Activated gamma-delta T cell treated with Interleukin-2 at 50 U/mL for 16 hours (primary cell): ENCODE measurements at places on chromosomes 2 and 18.

DNA sequence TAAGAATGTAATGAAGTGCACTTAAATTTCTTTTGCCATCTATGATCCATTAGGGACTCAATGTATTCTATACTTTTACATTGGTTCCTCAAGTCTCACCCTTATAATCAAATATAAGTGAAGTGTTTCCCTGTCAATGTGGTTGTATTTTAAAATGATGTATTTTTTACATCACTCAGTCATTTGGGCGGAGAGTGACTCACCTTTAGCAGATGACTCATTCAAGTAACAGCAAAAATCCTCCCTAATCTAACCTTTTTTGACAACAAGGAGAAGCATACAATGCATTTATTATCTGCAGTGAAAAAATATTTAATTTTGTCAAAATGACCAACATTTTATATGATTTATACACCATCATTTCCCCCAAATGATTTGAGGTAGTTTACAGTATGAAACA lies 94.4 kb downstream of the FANCL start:
- DNase-seq = no peak

DNA sequence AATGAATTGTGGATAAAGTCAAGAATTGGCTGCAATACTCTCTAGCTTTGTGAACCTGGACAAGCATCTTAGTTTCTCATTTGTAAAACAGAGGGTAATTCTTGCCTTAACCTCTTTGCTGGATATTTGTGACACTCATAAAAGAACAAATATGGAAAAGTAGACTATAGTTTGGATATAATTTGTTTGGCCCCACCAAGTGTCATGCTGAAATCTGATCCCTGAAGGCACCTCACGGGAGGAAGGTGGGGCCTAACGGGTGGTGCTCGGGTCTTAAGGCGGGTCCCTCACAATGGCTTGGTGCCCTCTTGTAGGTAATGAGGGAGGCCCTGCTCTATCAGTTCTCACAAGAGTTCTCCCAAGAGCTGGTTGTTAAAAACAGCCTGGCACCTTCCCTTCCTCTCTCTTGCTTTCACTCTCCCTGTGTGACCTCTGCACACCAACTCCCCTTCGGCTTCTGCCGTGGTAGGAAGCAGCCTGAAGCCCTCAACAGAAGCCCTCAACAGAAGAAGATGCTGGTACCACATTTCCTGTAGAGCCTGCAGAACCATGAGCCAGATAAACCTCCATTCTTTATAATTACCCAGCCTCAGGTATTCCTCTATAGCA lies 37.4 kb downstream of the ARL4C start:
- DNase-seq = peak; percentile 31

- no peak for DNase-seq
Measured at GRCh38 chr2:1968209-1968987, 224.1 kb upstream of the PXDN start.

GRCh38 chr2:98532756-98533155 lies 75.6 kb downstream of the COA5 start:
- DNase-seq = no peak

GRCh38 chr2:165587335-165587938 lies 117.9 kb downstream of the CSRNP3 start:
- DNase-seq = no peak

- no peak for DNase-seq
Measured at GRCh38 chr2:42333579-42333978, 27.4 kb downstream of the COX7A2L start.

GRCh38 chr2:42693013-42693615 lies 70.8 kb downstream of the OXER1 start:
- DNase-seq = no peak

DNA sequence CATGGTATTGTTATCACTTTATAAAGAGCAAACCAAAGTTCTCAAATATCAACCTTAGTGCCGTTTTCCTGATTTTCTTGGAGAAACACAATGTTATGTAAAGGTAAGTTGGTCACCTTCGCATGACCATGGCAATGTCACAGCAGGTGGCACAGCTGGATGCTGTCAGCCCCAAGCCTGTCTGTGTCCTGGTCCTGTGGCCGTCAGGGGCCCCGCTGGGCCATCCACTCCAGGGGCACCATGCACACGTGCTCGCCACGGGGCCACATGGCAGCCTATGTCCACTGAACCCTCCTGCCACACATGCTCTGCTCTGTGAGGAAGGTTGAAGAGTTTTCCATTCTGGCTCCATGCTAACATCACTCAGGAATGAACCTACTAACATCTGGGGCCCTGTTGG lies 85.9 kb downstream of the EIPR1 start:
- no peak for DNase-seq

DNA sequence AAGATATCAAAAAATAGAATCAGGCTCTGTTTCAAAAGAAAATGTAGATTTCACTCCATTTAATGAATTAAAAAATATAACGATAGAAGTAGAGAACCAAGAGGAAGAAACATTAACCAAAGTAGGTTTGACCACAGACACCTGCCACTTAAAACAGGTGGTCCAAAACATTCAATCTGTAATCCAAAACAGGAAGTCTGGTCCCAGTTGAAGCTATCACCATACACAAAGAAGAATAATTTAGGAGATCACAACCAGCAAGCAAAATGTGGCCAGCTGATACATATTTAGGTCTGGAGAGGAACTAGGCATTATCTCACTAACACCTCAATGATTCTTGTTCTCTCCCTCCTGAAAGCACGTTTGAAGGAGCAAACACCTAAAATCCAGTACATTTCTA lies 73.1 kb downstream of the FTCDNL1 start:
- no peak for DNase-seq

DNA sequence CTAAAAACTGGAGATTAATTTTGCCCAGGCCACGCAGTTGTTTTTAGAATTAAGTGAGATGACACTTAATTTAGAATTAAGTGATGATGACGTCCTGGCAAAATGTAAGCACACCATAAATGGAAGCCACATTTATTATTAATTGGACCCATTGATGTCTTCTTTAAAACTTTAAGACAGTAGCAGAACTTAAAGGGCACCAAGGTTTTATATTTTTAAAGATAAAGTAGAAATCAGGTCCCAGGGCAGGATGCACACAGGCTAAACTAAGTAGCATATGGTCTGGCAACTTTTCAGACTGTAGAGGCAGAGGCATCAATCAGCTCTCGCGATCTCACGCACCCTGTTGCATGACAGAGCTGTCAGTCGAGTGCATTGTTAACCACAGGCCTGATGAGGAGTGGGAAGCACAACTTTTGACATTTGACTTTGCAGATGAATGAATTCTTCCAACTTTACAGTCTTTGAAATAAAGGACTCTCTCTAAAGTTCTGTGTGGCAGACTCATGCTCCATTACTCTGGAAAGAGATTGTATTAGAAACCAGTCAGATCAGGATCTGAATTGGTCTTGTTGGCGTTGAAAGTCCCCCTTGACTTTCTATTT lies 232.4 kb downstream of the CD226 start:
- no peak for DNase-seq

DNA sequence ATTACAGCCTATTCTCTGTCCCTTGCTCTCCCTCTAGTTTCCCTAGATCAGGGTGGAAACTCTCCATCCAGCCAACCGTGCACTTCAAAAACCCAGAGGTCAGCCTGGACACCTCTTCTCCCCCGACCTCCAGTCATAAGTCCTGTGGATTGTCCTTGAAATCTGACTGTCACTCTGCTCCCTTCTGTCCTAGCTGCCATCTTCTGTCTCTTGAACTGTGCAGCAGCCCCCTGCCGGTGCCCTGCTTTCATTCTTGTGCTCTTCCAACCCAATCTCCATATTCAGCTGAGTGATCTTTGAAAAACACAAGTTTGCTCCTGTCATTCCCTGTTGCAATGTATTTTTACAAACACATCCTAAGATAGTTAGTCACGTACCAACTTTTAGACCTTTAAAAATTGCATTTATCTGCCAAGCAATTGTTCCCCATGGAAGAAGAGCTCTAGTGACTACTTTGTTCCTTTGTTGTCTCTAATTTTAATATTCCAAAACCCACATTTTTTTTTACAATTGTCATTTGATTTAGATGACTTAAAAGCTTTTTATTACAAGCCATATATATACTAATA lies 254.3 kb downstream of the CAMKMT start:
- no peak for DNase-seq

DNA sequence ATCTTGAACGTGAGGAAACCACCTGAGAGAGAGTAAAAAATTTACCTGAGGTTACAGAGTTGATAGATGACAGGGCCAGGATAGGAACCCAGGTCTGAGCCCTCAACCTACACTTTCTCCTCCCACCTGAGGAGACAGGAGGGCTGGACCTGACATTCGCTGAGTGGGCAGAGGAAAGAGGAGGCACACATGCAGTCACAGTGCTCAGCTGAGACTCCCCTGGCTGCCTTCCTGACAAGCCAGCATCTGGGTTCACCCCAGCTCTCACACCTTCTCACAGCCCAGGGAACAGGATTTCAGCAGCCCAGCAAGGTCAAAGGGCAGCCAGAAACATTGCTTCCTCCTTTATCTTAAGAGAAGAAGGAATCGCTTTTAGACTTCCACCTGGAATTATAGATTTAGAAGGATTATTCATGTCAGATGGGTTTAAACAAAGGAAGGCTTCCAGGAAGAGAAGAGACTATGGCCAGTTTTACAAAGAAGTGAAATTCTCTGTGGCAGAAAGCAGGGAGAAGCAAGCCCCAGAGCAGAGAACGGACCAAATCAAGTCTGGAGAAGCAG lies 18.1 kb upstream of the PKDCC start:
- DNase-seq = no peak

GRCh38 chr2:46010925-46011490 lies 286.2 kb upstream of the EPAS1 start:
- DNase-seq = no peak

- DNase-seq = no peak
Measured at GRCh38 chr18:21914739-21915319, 174.2 kb downstream of the MIB1 start.

DNA sequence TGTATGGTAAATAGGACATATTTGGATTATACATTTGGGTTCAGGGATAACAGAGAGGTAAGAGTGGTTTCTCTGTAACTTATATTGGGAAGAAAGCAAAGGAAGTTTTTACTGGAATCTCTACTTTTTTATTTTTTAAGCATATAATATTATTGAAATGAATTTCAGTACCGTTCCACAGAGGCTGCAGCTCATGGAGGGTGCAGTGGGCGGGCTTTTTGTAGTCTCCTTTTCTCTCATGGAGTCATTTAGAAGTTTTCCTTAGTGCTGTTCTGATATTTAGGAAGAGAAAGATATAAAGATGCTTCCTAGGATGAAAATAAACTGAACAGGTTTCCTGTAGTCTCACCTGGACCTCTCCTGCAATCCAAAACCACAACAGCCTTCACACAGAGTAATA lies 1153.3 kb upstream of the TMEFF2 start:
- no peak for DNase-seq

GRCh38 chr2:178211943-178212342 lies 17.6 kb downstream of the OSBPL6 start:
- no peak for DNase-seq

DNA sequence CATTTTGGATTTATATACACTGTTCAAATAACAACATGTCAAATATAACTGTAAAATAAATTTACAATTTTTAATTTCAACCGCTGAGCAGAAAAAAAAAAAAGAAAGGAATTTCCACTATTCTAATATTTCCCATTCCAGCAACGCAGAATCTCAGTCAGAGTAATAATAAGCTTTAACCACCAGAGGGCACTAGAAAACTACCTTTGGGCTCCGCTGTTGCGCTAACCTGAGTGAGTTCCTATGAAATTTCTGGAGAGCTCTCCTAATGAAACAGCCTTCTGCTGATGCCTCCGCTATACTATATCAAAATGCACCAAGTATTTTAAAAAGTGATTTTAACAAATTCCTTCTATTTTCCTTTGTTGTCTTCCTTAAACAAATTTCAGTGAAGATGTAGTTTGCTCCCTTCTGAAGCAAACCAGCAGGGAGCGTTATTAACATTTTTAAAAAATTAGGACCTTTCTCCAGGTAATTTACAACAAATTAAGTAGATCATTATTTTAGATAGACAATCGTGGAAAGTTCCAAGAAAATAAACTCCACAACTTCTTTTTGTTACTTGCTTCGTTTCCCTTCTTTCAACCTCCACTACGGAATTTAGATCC lies 23.0 kb downstream of the ERMN start:
- DNase-seq = peak; percentile 14

DNA sequence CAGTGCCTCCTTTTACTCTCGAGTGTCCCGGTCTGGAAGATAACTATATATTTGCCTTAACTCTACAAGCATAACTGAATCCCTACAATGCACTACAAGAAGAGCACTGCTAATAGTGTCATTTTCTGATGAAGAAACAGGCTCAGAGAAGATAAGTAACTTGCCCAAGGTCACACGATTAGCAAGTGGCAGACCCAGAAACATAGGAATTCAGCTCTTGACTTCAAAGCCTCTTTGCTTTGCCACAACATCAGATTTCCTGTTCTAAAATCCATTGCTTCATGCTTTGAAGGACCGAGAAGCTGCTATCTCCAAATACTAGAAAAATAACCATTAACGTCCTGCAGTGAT lies 65.6 kb downstream of the HS1BP3 start:
- no peak for DNase-seq

- DNase-seq = no peak
Measured at GRCh38 chr2:21057097-21057496, 13.2 kb upstream of the APOB start.
